ENCODE measurements at places on chromosomes 1 and 21.

DNA sequence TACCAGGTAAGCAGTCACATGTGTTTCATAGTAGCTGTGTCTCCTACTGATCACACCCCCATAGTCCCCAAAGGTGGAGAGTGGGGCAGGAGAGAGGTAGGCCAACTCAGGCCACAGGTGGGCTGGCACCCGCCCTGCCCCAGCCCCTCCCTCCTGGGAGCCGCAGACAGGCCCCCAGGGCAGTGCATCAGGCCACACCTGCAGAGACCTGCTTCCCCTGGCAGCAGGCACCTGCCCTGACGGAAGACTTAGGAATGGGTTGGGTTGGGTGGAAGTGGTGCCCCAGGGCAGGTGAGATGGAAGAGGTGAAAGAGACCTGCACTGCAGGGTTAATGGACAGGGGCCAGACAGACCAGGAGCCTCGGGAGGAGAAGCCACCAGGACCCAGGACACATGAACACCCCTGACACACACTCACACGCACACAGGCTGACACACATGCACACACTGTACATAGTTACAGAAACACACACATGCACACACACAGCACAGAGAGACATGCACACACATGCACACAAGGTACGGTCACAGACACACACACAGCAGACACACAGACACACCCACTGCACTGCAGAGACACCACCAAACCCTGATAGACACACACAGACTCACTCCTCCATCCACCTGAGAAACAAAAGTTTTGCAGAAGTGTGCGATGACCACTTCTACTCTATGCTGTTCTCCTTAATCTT is 1.7 kb upstream of the COL18A1 start:
- DNase-seq, result no peak

- no peak for DNase-seq
Measured at GRCh38 chr1:69073176-69073575, 494.5 kb upstream of the LRRC7 start.

DNA sequence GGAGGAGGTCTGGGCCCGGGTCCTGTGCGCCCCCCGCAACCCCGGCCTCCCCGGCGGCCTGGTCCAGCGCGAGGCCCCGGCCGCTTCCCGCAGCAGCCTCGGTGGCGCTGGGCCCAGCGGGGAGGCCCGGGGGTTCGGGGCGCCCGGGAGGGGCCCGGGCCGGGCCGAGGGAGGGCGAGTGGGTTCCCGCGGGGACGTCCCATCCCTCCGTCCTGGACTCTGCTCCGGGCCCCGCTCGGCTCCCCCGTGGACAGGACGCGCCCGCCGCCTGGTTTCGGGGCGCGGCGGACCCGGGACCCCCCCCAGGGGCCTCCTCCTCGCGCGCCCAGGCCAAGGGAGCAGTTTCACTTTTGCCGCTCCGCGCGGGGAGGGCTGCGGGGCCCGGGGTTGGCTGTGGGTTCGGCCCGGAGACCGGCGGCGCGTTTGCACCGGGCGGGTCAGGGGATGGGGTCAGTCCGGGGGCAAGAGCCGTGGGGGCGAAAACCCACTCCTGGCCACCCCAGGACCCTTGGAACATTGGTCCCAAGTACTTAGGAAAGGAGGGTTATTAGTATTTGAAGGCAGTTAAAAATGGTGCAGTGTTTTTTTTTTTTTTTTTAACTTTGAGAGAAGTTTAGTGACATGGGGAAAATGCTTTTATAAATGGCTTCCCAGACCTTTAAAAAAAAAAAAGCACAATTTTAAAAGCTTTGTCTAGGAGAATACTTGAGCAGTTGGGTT is 677 bp downstream of the AGPAT3 start:
- DNase-seq, result peak; percentile 76

- no peak for DNase-seq
Measured at GRCh38 chr1:32733582-32734321, 31.2 kb upstream of the SYNC start.

DNA sequence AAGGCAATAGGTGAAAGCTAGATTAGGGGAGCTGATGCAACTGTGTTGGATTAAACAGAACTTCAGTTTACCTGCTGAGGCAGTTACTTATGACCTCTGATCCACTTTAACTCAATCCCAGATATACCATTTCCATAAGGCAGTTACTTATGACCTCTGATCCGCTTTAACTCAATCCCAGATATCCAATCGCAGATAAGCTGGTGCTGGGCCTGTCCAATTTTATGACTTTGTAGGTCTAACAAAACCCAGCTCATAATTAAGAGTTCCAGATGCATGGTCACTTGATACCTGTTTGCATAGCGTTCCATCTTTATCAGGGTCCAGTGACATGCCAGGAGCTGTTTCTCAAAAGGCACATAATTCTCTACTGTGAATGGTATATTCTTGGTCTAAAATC is 396.0 kb downstream of the AGBL4 start:
- DNase-seq, result no peak

- no peak for DNase-seq
Measured at GRCh38 chr1:2019571-2020309, 595 bp downstream of the GABRD start.

- DNase-seq, result no peak
Measured at GRCh38 chr21:41627428-41627827, 119.5 kb upstream of the TMPRSS2 start.

DNA sequence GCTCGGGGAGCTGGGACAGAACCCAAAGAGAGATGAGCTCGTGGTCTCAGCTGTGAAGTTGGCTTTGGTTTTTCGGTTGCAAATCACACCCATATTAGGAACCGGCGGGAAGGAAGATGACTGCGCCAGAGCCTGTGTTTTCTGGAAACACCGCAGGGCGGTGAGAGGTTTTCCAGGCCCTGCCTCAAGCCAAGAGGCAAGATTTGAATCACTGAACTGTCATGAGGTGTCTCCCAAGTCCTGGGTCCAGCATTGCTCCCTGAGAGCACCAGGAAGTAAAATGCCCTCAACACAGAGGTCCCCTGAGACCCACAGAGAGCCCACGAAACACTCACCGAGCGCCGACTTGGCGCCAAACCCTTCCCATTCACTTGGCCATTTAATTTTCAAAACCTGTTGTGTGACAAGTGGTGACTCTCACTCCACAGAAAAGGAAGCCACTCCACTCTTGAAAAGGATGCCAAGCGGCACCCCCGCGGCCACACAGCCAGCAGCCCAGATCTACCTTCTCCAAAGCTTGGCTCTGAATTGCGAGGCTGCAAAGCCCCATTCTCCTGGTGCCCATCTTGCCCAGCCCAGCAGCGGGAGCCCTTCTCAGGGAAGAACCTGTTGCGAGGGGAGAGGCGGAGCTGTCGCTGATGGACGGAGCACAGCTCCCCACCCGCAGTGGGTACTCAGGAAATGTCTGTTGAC is 99.0 kb upstream of the RUNX3 start:
- no peak for DNase-seq

GRCh38 chr1:205594846-205595245 is 37.0 kb downstream of the ELK4 start:
- DNase-seq, result no peak

- no peak for DNase-seq
Measured at GRCh38 chr1:225817611-225818061, 7.7 kb downstream of the EPHX1 start.

DNA sequence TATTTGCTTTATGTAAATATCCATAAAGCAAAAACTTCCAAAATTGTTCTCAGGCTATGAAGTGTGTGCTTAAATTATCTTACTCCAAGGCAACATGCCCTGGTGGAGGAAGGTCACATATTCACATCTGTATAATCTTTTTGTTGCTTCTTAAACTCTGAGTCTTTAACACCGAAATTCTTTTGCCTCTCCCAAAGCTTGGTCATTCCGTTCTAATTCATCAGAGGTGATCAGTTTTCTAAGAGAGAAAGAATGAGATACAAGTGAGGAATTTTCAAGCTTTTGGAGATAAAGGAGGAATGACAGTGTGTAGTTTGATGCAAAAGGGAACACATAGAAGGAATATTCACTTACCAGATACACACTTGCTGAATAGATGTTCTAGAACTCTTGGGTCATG is 561.7 kb downstream of the LTN1 start:
- no peak for DNase-seq

- DNase-seq, result no peak
Measured at GRCh38 chr1:202007304-202007703, 3.1 kb upstream of the ELF3 start.

DNA sequence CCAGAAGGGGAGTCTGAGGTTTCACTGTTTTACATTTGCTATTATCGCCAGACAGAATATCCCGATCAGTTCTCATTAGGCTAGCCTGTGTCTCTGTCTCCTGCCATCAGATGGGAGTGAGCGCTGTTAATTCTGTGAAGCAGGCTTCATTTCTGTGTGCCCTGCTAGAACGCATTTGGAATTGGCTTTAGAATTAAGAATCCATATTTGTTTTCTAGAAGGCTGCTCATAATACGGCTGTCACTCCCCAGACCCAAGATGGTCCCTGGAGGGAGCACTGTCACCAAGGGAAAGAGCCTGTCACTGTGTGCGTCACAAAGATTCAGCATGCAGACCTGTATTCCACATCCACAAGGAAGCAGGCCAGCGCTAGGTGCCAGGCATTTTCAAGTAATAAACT is 49.2 kb downstream of the CASQ2 start:
- DNase-seq, result no peak
